ENCODE measurements at places on chromosomes 13 and 19.

- DNase-seq: no peak
These were observed 26.7 kb downstream of the WDR62 start for GRCh38 chr19:36081385-36081784.

DNA sequence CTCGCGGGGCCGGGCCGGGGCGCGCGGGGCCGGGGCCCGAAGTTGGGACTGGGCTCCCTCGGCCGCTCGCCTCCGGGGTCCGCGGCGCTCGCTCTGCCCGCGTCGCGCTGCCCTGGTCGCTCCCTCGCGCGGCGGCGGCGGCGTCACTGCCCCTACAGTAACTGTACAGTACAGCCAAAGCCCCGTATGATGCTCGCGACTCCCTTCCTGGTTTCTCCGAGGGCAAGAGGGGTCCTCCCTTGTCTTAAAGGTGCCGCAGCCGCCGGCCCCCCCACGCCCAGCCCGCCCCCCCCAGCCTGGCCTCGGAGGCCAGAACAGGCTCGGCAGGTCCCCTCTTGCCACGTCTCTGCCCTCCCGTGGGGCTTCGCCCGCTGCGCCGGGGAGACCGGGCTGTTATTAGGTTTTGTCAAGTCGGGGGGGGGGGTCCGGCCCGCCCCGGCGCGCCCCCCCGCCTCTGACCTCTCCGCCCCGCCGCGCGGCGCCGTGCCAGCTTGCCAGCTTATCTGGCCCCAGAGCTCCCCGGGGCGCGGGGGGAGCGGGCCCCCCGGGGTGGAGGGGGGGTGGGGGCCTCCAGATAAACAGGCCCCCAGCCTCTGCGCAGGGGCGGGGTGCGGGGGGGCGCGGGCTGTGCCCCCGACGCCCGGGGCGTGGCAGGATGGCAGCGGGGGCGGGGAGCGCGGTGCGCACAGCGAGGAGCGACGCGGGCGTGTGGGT is at the start of gene ZBTB7A:
Gene ZBTB7A, minus strand, starts transcription at position 218 of the 714 bp plus-strand sequence. CDS start 11,667 bp downstream, outside the sequence.
- DNase-seq: peak; percentile 95

- DNase-seq: no peak
These were observed 110.4 kb downstream of the DNAJC15 start for GRCh38 chr13:43133792-43134191.

- no peak for DNase-seq
These were observed 1669.2 kb downstream of the PCDH9 start for GRCh38 chr13:65560936-65561335.

GRCh38 chr19:38043649-38044144 is 136.7 kb downstream of the SIPA1L3 start:
- DNase-seq: no peak

Data from hematopoietic multipotent progenitor cell treated with erythropoietin and hydrocortisone succinate and interleukin-3 and kit ligand, for 8 days (in vitro differentiated cells).